ENCODE measurements at places on chromosomes 3 and 15. TPM values are rescaled to one million over a fixed set of nuclear protein-coding genes. Genes with fewer than 3 reads are reported as not detected.

DNA sequence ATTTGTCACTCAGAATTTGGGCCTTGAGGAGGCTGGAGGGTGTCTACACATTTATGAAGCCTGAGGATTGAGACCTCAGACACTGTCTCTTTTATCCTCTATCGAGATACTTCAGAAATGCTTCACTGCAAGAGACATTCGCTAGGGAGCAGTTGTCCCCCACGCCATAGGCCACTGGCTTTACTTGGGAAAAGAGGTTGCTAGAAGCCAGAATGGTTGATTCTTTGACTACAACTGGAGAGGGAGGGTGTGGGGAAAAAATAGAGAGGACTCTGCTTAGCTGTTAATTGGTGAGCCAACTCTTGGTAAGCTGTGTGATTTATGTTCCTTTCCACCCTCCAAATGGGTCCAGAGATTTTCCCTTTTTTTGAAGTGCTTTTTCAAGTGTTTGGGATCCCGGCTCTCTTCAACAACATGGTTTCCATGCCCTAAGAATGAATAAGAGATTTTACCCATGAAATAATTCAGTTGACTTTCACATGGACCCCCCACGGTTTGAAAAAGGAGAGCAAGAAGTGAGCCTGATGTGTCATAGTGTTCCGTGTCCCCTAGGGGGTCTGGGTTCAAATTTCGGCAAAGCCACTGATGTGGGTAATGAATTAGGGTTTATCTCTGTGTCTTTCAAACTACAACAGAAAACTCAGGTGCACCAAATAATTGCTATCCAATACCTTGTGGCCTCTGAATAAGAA, 2.7 kb downstream of the BOC start:
- no peaks in the 10 kb centered on the region for H3K36me3 ChIP-seq
- DNase-seq = no peak
- no peak overlapping the region for H3K4me3 ChIP-seq
- H3K4me1 ChIP-seq = peaks cover 5% of the 10 kb centered on the region
- no peak overlapping the region for H3K27ac ChIP-seq

- H3K4me3 ChIP-seq = no peak overlapping the region
- H3K27ac ChIP-seq = no peak overlapping the region
- no peaks in the 10 kb centered on the region for H3K4me1 ChIP-seq
- no peaks in the 10 kb centered on the region for H3K36me3 ChIP-seq
Observed at GRCh38 chr3:146712806-146713205, 107.7 kb upstream of the PLSCR5 start.

DNA sequence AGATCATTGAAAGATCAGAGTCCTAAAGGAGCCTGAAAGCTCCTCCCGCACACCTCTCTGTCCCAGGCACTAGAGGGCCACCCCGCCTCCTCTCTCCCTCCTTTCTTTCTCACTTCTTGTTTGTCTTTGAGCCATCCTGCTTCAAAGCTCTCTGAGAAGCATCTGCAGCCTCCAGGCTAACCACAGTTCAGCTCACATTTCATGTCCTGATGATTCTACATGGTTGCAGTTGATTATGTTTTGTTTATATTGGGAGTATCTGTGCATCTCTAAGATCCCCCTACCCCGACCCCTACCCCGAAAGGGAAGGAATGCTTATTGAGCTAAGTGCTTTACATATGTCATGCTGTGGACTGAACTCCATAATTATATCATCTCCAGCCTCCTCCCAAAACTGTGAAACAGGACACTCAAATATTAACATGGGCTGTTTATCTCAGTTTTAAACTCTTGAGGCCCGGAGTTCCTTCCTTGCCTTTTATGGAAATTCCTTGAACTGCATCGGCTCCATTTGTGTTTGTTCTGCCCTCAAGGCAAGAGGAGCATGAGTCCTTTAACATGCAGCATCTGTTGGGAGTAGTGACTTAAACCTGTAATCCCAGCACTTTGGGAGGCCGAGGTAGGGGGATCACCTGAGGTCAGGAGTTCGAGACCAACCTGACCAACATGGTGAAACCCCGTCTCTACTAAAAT, 30.9 kb downstream of the MGLL start:
- no peaks in the 10 kb centered on the region for H3K36me3 ChIP-seq
- H3K27me3 ChIP-seq = no peaks in the 10 kb centered on the region
- no peak for DNase-seq

DNA sequence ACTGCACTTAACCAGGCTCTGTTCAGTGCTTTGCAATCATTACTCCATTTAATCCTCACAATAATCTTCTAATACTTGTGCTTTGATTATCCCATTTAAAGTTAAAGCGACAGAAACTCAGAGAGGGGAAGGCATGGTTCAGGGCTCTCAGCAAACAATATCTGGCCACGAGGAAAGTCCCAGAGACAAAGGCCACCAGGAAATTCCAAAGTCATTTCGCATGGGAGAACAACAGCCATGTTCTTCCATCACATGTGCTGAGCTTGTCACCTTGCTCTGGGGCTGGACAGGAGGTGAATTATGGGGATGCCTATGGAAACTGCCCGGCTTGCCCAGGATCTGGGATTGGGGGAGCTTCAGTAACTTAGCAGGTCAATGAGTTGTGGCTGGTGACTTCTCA, 66.2 kb upstream of the HRH1 start:
- no peak overlapping the region for H3K27ac ChIP-seq
- no peak overlapping the region for H3K4me3 ChIP-seq
- H3K4me1 ChIP-seq = no peaks in the 10 kb centered on the region
- no peaks in the 10 kb centered on the region for H3K36me3 ChIP-seq

TMF1 gene
- total RNA-seq = 38.0 TPM

Data from upper lobe of right lung (tissue), 1 donor.